Naive B cell (primary cell): ENCODE measurements at places on chromosomes 4 and X. TPM values are rescaled to one million over a fixed set of nuclear protein-coding genes. Genes with fewer than 3 reads are reported as not detected.

Gene TMPRSS11A
- polyA plus RNA-seq = not detected

Gene EXOC1L
- polyA plus RNA-seq = not detected

GRCh38 chr4:91064157-91064853 lies 937.1 kb downstream of the CCSER1 start:
- H3K27ac ChIP-seq = no peak overlapping the region
- H3K36me3 ChIP-seq = no peaks in the 10 kb centered on the region
- DNase-seq = no peak
- no peaks in the 10 kb centered on the region for H3K27me3 ChIP-seq
- H3K4me3 ChIP-seq = no peak overlapping the region

- H3K4me3 ChIP-seq = no peak overlapping the region
- H3K36me3 ChIP-seq = no peaks in the 10 kb centered on the region
- DNase-seq = no peak
- no peak overlapping the region for H3K27ac ChIP-seq
Measured at GRCh38 chr4:41745292-41746024, 3.1 kb downstream of the PHOX2B start.

Gene SASH3
- 168 TPM for polyA plus RNA-seq

DNA sequence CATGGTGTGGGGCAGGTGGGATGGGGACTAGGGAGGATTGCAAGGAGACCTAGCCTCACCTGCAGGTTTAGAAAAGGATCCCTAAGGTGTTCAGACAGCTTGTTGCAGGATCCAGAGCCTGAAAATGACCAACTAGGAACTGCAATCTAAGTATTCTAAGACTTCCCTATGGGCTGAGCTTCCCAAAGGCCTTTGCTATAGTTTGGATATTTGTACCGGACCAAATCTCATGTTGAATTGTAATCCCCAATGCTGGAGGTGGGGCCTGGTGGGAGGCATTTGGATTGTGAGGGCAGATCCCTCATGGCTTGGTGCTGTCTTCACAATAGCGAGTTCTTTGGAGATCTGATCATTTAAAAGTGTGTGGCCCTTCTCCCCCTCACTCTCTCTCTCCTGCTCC lies 52.1 kb downstream of the GPC3 start:
- no peaks in the 10 kb centered on the region for H3K4me1 ChIP-seq
- H3K27me3 ChIP-seq = no peaks in the 10 kb centered on the region
- no peak overlapping the region for H3K4me3 ChIP-seq
- no peak for DNase-seq
- no peaks in the 10 kb centered on the region for H3K36me3 ChIP-seq

Gene MSX1
- not detected for polyA plus RNA-seq

- peaks cover 8% of the 10 kb centered on the region for H3K36me3 ChIP-seq
- H3K27me3 ChIP-seq = no peaks in the 10 kb centered on the region
- H3K4me1 ChIP-seq = no peaks in the 10 kb centered on the region
- no peak overlapping the region for H3K27ac ChIP-seq
- H3K4me3 ChIP-seq = no peak overlapping the region
- no peak for DNase-seq
Measured at GRCh38 chr4:15510961-15511360, 41.3 kb downstream of the CC2D2A start.

DNA sequence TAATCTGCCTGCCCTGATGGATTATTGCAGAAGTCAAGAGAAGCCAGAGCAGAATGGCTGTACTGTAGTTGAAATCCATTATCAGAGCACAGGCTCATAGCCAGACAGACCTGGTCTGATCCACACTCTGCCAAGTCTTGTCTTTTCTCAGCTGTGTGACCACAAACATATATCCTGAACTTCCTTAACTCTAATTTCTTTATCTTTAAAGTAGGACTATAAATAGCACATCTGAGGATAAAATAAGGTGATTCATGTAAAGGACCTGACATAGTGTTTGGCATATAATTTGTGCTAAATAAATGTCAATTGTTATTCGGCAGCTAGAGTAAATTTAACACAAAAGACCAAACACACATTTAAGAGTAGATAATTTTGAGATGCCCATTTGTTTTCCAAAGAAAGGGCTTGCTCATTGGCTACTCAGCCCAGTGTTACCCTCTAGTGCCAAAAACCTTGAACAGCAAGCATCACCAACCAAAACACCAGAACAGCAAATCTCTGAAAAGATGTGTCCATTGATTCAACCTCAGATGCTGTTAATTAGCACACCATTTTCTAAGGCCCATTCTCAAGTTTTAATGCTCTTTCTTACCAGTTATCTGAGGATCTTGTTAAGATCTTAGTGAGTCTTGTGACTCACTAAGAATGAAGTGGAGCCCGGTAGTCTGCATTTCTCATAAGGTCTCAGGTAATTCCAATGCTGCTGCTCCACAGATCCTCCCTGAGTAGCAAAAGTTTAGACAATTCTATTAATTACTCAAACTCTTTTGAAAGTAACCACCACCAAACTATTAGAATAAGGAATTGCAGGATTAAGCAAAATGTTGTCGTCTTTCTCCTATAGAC lies 108.8 kb downstream of the HHIP start:
- H3K4me3 ChIP-seq = no peak overlapping the region
- H3K4me1 ChIP-seq = no peaks in the 10 kb centered on the region
- no peaks in the 10 kb centered on the region for H3K36me3 ChIP-seq
- no peak for DNase-seq
- H3K27ac ChIP-seq = no peak overlapping the region

DNA sequence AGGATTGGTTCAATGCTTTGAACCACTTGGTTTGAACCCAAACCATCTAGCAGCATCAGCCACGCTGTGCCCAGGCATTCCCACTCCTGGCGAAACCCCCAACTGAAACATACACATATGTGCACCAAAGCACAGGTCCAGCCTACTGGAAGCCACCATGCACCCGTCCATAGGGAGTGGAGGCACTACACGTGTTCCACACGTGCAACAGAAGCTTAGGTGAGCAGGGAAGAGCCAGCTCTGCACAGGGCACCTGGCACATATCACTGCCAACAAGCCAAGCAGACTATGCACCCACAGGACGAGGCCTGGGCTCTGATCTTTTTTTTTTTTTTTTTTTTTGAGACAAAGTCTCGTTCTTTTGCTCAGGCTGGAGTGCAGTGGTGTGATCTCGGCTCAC lies 66.3 kb upstream of the GPR78 start:
- no peak for DNase-seq
- peaks cover 8% of the 10 kb centered on the region for H3K36me3 ChIP-seq
- no peaks in the 10 kb centered on the region for H3K27me3 ChIP-seq
- H3K4me1 ChIP-seq = no peaks in the 10 kb centered on the region
- H3K4me3 ChIP-seq = no peak overlapping the region

GRCh38 chrX:78665342-78665741 lies 6.2 kb upstream of the RTL3 start:
- H3K27ac ChIP-seq = no peak overlapping the region
- H3K4me3 ChIP-seq = no peak overlapping the region
- no peaks in the 10 kb centered on the region for H3K4me1 ChIP-seq
- DNase-seq = no peak
- H3K27me3 ChIP-seq = no peaks in the 10 kb centered on the region
- H3K36me3 ChIP-seq = no peaks in the 10 kb centered on the region

Gene TRAM1L1
- polyA plus RNA-seq = not detected

DNA sequence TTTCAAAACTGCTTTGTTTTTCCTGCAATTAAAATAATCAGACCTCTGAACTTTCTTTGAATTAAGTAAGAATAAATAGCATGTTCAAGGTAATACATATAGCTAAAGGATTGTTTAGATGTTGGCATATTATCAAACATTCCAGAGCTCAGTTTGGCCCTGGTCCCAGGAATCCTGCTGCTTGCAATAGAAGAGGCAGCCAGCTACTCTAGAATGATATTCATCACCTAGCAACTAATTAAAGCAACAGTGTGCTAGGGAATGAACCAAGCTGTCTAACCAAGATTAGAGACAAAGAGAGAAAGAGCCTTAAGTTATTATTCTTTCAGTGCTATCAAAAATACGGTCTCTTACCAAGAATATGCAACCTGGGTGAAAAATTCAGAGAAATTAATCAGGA lies 460.9 kb downstream of the GABRG1 start:
- no peak for DNase-seq
- H3K36me3 ChIP-seq = no peaks in the 10 kb centered on the region
- H3K27me3 ChIP-seq = no peaks in the 10 kb centered on the region
- H3K27ac ChIP-seq = no peak overlapping the region
